ENCODE measurements at places on chromosomes 2 and 18.

DNA sequence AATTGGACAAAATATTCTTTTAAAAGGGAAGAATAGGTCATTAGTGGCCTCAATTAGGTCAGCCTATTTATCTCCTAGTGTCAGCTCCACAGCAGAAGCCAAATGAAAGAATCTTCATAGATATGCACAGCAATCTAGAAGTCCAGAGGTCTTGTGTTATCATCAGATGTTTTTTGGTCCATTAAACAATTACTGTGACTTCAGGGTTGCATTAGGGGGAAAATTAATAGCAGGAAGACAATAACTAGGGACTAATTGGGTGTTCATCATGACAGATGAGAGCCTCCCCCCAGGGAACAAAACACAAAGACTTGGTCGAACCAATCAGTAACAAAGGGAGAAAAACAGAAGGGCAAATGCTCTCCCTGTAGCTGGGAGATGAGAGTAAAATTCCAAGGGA is 264.7 kb downstream of the PTH2R start:
- no peak for DNase-seq

GRCh38 chr18:25780105-25780504 is 310.3 kb downstream of the SS18 start:
- no peak for DNase-seq

GRCh38 chr2:165901620-165902298 is 51.8 kb downstream of the TTC21B start:
- no peak for DNase-seq

GRCh38 chr2:127358971-127359370 is 28.8 kb downstream of the MAP3K2 start:
- DNase-seq, result no peak

DNA sequence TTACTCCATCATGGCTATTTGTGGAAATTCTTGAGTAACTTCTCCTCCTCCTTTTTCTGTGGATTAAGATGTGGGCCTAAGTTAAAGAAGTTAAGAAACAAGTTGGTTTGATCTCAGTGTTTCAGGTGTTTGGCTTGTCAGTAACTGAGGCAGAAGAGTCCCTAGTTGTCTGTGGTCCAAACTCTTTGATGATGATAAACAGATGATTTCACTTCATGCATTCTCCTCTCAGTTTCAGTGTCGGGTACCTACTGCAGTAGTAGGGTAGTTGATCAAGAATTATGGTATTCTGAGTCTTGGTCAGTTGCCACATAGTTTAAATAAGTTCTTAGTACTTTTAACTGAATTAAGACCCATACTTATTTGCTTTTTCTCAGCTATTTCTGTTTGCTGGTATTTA is 85.6 kb downstream of the NCOA1 start:
- DNase-seq, result no peak

GRCh38 chr18:8989017-8989416 is 113.5 kb upstream of the NDUFV2 start:
- DNase-seq, result no peak

DNA sequence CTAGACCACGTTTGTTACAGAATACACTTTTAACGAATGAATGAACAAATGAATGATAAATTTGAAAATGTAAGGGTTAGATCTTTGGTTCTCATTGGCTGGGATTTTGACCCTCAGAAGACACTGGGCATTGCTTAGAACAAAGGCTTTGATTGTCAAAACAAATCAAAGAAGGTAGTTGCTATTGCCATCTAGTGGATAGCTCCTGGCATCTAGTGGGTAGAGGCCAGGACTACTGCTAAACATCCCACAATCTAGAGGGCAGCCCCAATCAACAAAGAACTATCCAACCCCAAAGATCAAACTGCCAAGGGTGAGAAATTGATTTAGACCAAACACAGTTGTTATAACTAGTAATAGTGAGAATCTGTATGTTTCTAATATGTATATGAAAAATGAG is 552.3 kb downstream of the KCNJ3 start:
- no peak for DNase-seq

GRCh38 chr2:120541553-120541932 is 194.1 kb upstream of the GLI2 start:
- no peak for DNase-seq

DNA sequence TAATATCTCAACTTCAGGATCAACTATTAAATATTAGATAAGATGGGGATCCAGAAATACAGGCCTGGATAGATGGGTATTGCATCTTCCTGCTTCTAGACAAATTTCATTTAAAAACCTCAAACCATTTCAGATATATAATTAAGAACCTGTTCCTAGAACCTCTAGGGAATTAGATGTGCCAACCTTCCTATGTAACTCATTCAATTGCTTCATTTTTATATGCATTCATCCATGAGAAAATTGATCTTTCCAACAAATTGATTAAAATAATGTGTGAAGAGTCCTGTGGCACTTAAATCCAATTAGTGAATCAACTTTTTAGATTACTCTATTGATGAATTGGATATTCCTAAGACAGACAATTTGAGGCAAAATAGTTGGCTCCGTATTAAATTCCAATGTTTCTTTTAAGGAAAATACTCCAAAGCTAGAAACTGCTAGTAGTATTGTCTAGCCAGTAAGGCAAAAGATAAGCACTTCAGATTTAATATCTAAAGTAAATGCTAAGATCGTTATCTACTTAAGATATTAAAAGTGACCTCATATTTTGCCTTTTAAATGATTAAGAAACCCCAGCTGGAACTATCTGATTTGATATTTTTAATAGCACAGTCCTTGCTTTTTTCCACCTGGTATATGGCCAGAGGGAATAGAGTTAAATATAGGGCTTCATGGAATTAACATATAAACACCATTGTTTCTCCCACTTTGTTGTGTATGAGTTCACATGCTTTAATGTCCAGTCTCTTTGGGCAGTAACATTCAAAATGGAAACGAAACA is 35.8 kb downstream of the DARS1 start:
- DNase-seq, result no peak

DNA sequence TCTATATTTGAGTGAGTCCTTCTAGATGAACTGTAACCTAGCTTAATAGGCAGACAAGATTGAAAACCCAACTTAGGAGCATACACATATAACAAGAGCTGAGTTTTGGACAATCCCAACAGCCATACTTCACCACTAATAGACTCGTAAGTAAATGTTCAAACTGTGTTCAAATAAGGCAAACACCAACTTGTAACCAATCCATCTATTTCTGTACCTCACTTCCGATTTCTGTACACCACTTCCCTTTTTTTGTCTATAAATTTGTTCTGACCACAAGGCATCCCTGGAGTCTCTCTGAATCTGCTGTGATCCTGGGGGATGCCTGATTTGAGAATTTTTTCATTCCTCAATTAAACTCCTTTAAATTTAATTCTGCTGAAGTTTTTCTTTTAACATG is 1149.1 kb upstream of the NRXN1 start:
- no peak for DNase-seq

GRCh38 chr2:9777081-9777480 is 66.2 kb upstream of the TAF1B start:
- DNase-seq, result no peak

DNA sequence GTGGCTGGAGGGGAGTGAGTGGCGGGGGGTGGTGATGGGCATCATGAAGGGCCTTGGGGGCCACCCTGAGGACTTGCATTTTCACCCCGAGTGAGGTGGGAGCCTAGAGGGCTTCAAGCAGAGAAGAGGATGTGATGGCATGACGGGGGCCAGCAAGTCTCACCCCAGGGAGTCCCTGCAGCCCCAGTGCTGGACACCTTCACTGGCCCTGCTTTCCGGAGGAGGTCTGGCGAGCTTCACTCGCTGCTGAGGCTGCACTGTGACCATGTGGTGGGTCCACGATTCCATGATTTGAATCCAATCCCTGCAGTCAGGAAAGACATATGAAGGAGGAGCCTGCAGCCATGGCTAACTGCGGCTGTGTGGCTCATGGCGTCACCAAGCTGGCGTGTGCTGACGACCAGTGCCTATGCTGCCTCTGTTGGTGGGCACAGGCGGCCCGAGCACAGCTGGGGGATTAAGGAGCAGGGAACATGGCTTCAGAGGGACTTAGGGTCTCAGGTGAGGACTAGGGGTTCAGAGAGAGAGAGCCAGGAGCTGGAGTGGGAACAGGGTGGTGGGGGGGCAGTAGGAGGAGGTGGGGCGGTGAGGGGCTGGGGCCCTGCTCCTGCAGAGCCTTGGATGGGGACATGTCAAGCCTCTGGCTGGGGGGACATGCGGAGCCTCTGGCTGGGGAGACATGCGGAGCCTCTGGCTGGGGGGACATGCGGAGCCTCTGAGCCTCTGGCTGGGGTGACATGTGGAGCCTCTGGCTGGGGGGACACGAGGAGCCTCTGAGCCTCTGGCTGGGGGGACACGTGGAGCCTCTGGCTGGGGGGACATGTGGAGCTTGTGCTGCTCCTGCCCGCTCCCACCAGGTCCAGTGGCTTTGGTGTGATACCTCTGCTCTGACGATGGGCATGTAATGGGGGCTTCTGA is 3.6 kb downstream of the ZAP70 start:
- no peak for DNase-seq

- no peak for DNase-seq
These were observed 19.7 kb downstream of the CYP1B1 start for GRCh38 chr2:38056216-38056615.

GRCh38 chr2:101912545-101912944 is 79.2 kb upstream of the IL1R2 start:
- DNase-seq, result no peak

DNA sequence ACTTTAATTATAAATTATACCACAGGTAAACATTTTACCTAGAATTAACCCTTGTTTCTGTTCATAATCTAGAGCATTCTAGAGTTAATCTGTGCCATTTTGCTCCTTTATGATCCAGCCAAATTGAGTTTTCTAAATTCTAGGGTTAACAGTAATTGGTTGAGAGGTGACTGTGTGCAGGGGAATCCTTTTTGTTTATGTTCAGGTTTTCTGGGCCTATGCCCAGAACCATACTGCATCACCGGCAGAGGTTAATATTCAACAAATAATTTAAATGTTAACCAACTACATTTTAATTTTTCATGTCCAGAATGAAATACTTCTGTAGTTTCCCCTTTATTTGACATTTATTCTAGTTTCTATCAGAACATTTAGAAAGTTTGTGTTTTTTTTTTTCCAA is 32.3 kb downstream of the CARF start:
- DNase-seq, result no peak

DNA sequence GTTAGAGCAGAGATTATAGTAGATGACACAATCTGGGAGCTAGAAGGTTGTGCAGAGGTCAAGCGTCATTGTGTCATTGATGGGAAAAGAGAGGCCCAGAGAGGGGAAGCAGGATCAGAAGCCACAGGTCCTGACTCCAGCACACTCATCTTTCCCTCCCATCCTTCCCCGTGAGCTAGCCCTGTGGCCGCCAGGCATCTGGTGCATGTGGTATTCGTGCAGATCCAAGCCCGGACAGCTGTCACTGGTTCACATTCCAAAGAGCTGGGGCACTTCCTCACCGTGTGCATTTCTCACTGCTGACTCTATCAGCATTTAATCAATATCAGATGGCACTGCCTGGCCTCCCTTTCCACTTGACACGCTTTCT is 94.1 kb upstream of the THOC1 start:
- DNase-seq, result no peak

- no peak for DNase-seq
These were observed 407.7 kb upstream of the SLC8A1 start for GRCh38 chr2:40859617-40860016.

DNA sequence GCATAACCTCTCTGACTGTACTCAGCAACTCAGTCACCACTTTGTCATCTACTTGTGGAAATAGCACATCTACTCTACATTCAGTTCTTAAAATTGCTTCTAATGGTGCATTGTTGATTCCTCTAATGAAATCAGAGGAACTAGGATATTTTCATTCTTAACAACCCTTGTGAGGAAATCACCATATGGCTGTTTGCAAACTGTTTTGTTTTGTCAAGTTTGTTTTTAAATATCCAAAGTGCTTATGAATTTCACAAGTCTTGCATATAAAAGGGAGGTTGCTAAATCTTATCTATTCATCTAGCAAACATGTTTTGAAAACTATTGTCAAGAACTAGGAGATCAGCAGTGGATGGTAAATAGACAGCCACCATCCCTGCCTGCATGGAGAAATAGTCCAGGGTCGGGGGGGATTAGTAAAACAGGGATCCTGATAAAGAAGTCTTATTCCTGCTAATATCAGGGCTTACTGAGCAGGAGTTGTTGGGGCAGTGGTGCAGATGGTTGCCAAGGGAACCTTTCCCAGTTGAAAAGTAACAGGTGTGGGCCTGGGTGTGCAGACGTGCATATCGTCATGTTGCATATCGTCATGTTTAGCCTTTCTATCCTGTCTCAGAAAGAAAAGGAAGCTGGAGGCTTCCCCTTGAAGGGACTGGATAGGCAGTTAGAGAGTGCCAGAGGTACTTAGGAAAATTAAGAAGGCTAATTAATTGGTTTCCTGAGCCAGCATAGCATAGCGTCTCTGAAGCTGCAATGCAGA is 7.5 kb upstream of the MYO3B start:
- DNase-seq, result no peak

GRCh38 chr2:53403792-53404413 is 363.7 kb upstream of the CHAC2 start:
- no peak for DNase-seq

- DNase-seq, result no peak
These were observed 233.4 kb upstream of the MYT1L start for GRCh38 chr2:2564300-2565078.

GRCh38 chr2:122481717-122482116 is 726.3 kb downstream of the TSN start:
- DNase-seq, result no peak

GRCh38 chr2:58569475-58570185 is 328.5 kb upstream of the FANCL start:
- DNase-seq, result no peak

GRCh38 chr2:43021791-43022509 is 204.5 kb downstream of the ZFP36L2 start:
- no peak for DNase-seq

GRCh38 chr18:59040770-59041148 is 98.9 kb upstream of the SEC11C start:
- DNase-seq, result no peak

DNA sequence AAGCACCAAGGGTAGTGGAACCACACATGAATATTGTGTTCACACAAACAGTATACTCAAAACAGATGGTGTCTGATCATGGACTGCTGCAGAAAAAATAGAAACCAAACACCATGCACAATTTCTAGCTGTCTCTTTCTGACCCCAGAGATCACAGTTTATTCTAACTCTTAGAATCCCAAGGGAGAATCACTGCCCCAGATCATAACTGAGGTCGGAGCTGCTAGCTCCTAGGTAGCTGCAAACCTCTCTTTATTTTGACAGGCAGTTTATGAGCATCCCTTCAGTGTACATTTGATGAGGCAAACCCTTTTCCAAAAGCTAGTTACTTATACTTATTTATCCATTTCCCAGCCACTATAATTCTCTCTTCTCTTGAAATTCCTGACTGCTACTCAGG is 439.1 kb upstream of the HNMT start:
- no peak for DNase-seq

GRCh38 chr18:8946066-8946838 is 156.2 kb upstream of the NDUFV2 start:
- no peak for DNase-seq

DNA sequence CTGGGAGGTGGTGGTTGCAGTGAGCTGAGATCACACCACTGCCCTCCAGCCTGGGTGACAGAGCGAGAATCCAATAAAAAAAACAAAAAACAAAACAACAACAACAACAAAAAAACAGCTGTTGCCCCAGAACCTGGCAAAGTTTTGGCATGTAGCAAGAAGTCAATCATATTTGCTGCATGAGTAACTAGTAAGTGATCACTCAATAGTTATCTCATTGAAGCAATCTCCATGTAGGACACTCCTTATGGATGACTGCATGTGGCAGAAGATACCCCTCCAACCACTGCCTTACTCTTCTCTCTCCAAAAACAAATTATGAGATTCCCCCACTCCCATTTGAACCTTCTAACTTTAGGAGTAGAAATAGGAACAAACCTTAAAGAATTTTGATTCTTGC is 113.7 kb downstream of the TTC27 start:
- no peak for DNase-seq

- no peak for DNase-seq
These were observed 20.3 kb upstream of the MARCO start for GRCh38 chr2:118921646-118922045.

Measured in esophagus muscularis mucosa (tissue), 4 donors.